Glutamatergic neuron (in vitro differentiated cells): ENCODE measurements at places on chromosomes 2 and 18.

DNA sequence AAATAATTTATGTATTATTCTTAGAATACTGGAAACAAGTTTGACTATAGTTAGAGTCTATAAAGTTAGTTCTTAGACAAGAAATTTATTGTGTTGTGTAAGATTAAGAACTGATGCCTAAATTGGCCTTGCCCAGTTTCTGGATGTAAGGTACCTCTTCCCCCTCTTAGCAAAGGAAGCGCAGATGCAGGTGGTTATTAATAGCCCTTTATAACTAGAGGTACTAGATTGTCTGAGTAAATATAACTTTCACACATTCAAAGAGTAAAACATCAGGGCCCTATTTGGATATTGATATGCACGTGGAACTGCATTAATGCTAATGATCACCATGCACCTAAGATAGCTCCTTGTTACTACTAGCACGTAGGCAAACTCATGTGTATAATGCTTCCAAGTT lies 100.7 kb downstream of the ZEB2 start:
- DNase-seq: no peak

GRCh38 chr2:144456680-144457079 lies 63.2 kb downstream of the ZEB2 start:
- no peak for DNase-seq

GRCh38 chr18:22277758-22278157 lies 108.4 kb downstream of the GATA6 start:
- no peak for DNase-seq

DNA sequence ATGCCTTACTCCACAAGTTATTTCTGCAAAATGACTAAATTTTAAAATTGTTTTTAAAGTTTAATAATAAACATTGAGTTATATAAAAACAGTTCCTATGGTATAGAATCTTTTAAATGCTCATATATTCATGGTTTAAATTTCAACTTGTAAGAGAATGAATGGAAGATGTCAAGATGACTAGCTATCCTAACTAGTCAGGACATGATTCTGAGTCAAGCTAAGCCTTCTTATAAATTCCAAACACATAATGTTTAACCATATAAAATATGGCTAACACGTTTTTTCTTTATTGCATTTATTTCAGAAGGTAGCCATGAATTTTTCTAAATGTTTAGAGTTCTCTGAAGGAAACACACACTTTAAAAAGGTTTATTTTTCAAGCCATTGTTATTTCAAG lies 320.4 kb downstream of the CBLN2 start:
- no peak for DNase-seq

- no peak for DNase-seq
Observed at GRCh38 chr2:32008805-32009515, 1.8 kb downstream of the MEMO1 start.

DNA sequence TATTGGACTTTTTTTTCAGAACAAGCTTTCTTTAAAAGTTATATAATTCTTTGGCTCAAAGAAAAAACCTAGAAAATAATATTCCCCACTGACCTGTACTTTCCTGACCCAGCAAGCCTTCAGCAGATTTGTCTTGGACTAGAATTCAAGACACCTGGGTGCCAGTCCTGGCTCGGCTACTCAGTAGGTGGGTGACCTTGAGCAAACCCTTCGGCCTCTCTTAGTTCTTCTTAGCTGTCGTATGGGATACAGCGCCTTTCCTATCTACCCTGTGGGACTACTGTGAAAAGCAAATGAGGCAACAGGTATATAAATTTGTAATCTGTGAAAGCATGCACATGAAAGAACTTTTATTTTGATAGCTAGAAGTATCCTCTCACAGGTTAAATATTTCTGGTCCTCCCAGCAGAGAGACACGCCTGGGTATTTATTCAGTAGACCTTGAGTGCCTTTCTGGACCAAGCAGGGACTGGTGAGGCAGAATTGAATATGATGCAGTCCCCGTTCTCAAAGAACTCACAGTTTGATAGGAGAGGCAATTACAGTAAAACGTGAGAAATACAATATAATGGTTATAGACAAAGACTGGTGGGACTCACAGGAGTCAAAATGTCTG lies 69.4 kb upstream of the EPAS1 start:
- DNase-seq: no peak

DNA sequence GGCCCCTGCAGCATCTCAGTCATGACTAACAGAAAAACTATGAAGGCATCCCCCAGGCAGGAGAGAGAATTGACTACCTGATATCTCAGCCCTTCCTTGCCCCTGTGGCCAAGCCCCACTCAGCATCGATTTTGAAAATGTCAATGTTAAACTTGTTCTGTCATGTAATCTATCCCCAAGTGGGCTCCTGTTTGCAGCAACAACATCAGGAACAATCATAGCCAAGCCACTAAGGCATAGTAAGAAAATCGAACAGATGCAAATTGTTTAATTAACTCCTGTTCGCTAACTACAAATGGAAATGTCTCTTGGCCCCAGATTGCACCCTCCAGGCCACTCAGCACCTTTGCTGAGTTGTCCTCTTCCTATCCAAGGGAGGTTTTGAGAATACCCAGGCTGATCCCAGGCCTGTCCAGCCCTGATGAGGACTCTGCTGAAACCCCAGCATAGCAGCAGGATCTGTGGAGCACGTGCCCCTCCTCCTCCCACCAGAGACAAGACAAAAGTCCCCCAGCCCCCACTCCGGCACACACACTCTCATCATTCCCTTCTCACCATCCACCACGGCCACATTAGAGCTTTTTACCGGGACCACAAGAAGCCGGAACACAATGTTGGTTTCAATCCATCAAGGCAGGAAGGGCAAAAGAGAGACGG lies 150.1 kb downstream of the TNS1 start:
- DNase-seq: no peak

DNA sequence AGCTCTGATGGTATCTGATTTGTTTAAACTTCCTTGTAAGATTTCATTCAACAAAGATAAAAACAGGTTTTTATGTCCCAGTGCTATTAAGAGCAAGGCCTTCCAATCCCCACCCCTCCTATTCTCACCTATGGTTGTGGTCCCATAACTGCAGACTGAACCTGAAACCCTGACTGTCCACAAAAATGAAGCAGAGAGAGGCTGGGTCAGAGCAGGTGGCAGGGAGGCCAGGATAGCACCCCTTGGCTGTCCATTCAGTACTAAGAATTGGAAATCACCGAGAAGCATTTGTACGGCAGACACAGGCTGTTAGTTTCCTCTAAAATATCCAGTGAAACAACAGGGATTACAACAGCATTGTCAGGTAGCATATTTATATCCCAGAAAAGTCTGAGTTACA lies 37.3 kb upstream of the FMNL2 start:
- DNase-seq: no peak

DNA sequence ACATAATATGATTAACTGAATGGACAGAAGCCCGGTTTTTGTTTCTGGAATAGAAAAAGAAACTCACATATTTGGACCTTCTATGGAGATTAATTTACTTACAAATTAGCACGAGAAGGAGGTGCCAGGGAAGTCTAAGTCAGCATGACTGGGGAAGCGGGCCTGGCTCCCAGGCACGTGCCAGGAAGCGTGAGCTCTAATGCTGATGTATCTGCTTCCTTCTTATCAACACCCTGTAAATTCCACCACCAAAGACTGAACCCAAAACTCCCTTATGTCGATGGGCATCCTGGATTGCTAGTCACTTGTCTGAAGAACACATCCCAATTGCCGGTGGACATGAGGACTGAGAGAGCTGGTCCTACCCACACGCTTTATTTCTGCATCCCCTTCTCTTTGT lies 134.5 kb downstream of the GALNT14 start:
- DNase-seq: no peak

DNA sequence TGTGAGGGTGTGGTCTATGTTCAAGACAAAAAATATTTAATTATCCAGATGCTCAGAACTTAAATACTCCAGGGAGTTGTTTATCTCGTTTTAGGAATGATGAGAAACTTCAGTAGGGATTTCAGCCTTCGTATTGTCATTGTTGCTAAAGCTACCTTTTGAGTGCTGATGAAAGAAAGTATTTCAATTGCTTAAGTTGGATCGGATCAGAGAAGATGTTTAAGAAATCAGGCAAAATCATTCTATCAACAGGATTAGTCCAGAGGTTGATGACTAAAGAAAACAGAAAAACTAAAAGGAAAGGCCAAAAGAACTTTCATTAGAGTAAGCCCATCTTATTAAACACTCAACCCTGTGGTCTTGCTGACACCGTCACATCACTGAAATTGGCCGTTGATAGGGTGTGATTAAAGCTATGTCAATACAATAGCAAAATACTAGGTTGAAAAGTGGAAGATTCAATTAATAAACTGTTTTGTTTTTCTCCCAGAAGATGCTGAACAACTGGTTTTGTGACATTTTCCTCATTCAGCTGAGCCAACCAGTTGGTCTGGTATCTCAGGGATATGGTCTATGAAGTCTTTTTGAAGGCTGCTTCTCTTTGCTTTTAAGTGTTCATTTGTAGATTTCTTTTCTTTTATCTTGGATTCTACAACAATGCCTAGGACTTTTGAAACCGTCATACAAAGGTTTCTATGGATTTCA lies 551.7 kb downstream of the SLC4A3 start:
- no peak for DNase-seq

GRCh38 chr2:9685637-9686036 lies 54.8 kb upstream of the YWHAQ start:
- DNase-seq: no peak

GRCh38 chr2:236889791-236890704 lies 195.6 kb upstream of the COPS8 start:
- no peak for DNase-seq
